ENCODE measurements at places on chromosomes 2 and 18.

DNA sequence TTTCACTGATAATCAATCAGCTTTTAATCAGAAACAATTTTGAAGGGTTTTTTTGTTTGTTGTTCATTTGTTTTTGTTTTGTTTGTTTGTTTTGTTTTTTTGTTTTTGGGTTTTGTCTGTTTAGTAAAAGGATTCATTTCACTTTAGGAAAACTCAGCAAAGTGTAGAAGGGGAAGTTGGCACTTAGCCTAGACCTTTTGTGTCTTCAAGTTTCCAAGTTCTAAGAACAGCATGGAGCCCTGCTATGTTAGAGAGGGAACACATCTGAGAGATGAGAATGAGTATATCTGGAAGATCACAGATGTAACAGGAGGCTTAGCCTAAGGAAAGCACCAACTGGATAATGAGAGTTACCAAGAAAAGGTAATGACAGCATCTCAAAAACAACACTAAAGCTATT lies 501.5 kb downstream of the ERBB4 start:
- DNase-seq, result no peak

GRCh38 chr2:72919414-72920317 lies 2.3 kb downstream of the EMX1 start:
- no peak for DNase-seq

DNA sequence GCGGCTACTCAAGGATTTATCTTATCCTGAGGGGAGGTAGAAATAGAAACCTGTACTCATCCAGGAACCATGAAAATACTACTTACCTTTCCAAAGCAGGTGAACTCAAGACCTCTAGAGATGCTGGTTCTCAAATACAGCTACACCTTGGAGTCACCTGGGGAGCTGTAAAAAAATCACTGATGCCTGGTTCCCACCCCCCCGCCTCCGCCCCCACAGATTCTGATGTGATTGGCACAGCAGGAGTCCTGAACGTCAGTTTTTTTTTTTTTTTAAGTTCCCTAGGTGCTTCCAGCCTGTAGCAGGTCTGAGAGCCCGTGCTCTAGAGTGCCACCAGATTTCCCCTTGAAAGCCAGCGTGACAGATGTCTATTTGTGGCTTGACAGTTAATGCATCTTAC lies 113.6 kb downstream of the MRO start:
- no peak for DNase-seq

GRCh38 chr2:101464841-101465240 lies 10.1 kb downstream of the RFX8 start:
- no peak for DNase-seq

DNA sequence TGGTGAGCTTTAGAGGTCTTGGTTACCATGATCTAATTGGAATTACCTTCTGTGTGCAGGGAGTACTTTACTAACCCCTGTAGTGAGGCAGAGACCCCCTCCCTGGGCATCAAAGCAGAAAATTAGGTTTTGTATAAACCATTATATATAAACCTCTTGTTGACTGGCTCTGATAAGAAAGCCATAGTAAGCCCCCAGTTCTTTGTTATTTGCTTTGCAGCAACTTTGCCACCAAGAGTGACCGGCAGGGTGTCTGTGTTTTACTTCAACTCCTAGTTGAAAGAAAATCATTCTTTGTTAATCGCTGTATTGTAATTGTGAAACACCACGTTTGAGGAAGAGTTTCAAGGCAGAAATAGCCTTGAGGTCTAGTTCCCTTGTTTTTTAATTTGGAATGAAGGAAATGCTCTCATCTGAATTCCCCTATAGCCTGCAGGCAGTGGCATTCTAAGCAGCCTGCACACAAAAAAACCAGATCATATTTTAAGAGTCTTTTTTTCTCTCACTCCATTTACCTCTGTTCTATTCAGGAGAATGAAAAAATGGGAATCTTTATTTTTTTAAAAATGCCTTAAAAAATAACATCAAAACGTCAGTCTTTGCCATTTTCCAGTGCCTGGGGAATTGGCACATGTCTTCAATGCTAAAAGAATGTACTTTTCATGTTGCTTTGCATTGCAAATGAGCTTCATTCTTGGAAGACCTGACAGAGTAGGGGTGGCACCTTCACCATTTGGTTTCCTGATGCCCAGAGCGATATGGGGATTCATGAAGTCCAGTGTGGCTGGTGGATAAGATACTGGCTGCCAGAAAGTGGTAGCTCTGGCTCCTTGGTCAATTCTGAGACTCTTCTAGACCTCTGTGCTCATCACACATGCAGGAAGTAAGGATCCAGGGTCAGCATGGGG lies 338.1 kb downstream of the SLC4A3 start:
- no peak for DNase-seq

DNA sequence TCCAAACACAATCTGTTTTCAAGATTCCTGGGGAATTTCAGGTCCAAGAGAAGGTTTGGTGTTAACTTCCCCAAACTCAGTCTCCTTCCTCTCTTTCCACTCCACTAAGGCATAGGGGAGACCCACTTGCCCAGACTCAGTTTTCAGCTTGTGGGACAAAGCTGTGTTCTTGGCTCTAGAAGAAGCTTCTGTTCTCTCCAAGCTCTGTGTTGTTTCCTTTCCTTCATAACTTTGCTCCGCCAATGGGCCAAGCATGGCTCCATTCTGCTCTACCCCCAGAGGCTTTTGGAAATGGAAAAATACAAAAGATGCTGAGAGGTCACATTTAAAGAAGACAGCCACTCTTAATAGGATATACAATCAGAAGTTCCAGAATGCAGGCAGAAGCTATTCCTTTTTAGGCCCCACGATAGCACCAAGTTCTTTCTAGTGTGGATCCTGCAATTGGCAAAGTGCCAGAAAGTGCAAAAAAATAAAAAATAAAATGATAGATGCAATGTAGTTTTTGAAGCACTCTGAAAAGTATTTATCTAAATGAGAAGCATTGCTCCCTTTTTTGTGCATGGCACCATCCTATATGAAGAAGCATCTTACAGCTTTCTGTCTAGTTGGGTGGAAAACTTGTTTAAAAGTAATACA lies 510.1 kb downstream of the TXNL1 start:
- DNase-seq, result no peak

- no peak for DNase-seq
Observed at GRCh38 chr2:234290671-234291070, 206.2 kb downstream of the ARL4C start.
